Neuronal stem cell (in vitro differentiated cells): ENCODE measurements at places on chromosomes 2 and 18.

- peaks cover 7% of the 10 kb centered on the region for H3K4me1 ChIP-seq
- H3K36me3 ChIP-seq: no peaks in the 10 kb centered on the region
- no peak overlapping the region for H3K27ac ChIP-seq
- no peaks in the 10 kb centered on the region for H3K27me3 ChIP-seq
- no peak for DNase-seq
Observed at GRCh38 chr18:23283916-23284430, 148.7 kb downstream of the CABLES1 start.

DNA sequence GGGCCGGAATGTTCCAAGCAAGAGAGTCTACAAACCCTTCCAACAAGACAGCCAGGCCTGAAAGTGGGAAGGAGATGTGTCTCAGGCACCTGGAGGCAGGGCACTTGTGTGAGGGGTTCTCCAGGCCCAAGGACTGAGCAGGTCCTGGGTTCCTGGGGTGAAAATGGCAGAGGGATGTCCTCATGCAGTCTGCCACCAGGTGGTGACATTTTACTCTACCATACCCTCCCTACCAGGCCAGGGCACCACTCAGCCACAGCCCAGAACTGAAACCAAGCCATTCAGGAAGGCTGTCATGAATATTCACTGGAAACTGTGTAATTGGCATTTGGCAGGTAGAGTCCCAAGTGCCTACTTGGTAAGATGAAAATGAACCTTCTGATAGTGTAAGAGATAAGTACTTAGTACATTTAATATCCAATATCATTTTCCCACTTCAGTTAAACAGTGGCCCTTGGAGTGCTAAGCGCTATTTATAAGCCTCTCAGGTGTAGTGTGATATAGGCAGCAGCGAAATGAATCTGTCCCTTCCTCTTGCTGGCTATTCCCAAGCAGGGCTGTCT lies 185.1 kb downstream of the MYO5B start:
- H3K36me3 ChIP-seq: no peaks in the 10 kb centered on the region
- H3K27me3 ChIP-seq: peaks cover 8% of the 10 kb centered on the region
- no peaks in the 10 kb centered on the region for H3K4me1 ChIP-seq
- H3K4me3 ChIP-seq: no peak overlapping the region
- peak; percentile 15 for DNase-seq
- H3K27ac ChIP-seq: no peak overlapping the region

DNA sequence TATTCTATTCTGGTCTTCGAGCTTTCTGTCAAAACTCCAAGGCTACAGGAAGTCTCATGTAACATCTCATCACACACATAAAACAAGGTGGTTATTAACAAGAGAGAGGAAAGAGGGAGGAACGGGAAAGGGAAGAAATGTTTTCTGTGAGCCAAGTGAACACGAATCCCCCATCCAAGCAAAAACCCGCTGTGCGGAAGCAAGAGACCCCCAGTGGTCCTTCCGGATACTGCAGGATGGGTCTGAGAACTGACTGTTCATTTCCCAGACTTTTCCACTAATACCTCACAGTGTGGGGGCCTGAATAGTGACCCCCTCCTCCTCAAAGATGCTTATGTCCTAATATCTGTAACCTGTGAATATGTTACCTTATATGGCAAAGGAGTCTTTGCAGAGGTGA lies 19.0 kb upstream of the DIPK1C start:
- H3K27me3 ChIP-seq: no peaks in the 10 kb centered on the region
- no peak for DNase-seq
- no peak overlapping the region for H3K27ac ChIP-seq
- H3K36me3 ChIP-seq: no peaks in the 10 kb centered on the region

DNA sequence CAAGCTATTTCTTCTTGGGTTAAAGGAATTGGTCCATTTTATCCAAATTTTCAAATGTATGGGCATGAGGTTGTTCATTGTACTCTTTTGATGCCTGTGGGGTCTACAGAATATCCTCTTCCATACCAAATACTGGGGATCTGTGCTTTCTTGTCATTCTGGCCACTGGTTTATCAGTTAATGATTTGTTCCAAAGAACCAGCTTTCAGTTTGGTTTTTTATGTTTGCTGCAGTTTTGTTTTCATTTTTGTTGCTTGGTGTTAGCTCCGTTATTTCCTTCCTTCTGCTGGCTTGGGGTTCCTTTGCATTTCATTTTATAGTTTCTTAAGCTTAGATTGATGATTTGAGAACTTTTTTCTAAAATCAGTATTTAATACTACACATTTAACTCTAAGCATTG lies 45.5 kb downstream of the SLC66A2 start:
- H3K36me3 ChIP-seq: peaks cover 10% of the 10 kb centered on the region
- H3K4me3 ChIP-seq: no peak overlapping the region
- no peak for DNase-seq
- no peak overlapping the region for H3K27ac ChIP-seq
- no peaks in the 10 kb centered on the region for H3K4me1 ChIP-seq

GRCh38 chr18:55110436-55110835 lies 151.2 kb upstream of the CCDC68 start:
- H3K27me3 ChIP-seq: no peaks in the 10 kb centered on the region
- no peaks in the 10 kb centered on the region for H3K36me3 ChIP-seq
- H3K4me3 ChIP-seq: no peak overlapping the region

DNA sequence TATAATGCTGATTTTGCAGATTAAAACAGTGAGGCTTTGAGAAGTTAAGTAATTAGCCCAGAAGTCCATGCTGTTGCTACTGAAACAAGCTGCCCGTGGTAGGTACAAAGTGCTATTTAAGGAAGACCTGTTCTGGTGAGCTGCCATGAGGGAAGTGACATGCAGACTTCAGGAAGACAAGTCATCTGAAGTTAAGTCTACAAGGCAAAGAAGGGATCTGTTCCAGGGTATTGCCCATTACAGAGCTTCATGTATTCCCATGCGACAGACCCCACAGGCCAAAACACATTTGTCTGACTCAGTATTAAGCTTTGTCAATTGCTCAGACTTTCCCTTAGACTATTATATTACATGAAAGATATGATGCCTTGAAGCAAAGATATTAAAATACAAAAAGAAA lies 520.8 kb downstream of the FBXO15 start:
- no peak overlapping the region for H3K4me3 ChIP-seq
- no peak for DNase-seq
- H3K36me3 ChIP-seq: no peaks in the 10 kb centered on the region

DNA sequence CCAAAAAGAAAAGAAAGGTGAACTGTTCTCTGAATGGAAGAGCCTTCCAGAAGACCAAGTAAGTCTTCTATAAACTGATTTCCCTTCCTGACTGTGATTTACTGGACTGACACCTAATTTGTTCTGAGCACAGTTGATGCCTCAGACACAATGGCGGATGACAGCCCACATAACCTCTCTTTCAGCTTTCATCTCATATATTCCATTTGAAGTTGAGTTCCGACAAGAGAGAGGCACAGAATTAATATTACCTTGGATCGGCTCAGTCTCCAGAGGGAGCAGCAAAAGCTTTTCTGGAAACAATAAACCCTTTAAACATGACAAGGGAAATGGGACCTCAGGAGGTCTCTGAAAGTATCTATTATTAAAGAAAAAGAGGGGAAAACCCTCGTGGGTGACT lies 638.7 kb upstream of the SETBP1 start:
- no peaks in the 10 kb centered on the region for H3K36me3 ChIP-seq
- H3K4me3 ChIP-seq: no peak overlapping the region
- no peaks in the 10 kb centered on the region for H3K27me3 ChIP-seq
- H3K4me1 ChIP-seq: peaks cover 7% of the 10 kb centered on the region
- no peak overlapping the region for H3K27ac ChIP-seq

GRCh38 chr2:233140077-233140585 lies 80.0 kb downstream of the INPP5D start:
- peaks cover 6% of the 10 kb centered on the region for H3K4me1 ChIP-seq
- H3K27ac ChIP-seq: no peak overlapping the region
- no peak overlapping the region for H3K4me3 ChIP-seq
- no peaks in the 10 kb centered on the region for H3K36me3 ChIP-seq
- no peak for DNase-seq

- H3K27ac ChIP-seq: no peak overlapping the region
- no peak overlapping the region for H3K4me3 ChIP-seq
- DNase-seq: no peak
- H3K36me3 ChIP-seq: no peaks in the 10 kb centered on the region
Observed at GRCh38 chr2:234451852-234452625, 44.8 kb downstream of the ARL4C start.

DNA sequence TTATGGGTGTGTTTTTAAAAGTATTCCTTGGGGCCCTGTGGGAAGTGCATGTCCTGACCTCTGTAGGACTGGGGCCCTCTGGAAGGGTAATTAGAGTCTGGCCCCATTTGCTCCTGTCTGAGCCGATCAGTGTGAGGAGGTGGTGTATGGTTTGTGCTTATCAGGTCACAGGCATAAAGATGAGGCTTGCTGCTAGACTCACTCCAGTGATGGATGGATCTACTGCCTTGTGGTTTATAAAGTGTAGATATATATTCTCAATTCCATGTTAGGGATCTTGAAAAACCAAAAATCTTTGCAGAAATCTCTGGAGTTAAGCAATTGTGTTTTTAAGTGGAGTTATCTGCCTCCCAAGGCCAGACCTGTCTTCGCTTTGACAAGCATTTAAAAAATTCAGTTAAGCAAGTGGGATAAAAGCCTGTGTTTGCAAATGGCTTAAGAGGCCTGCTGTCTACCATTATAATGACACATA lies 182.4 kb downstream of the PTPRM start:
- peaks cover 15% of the 10 kb centered on the region for H3K4me1 ChIP-seq
- H3K27ac ChIP-seq: no peak overlapping the region
- no peaks in the 10 kb centered on the region for H3K27me3 ChIP-seq
- H3K4me3 ChIP-seq: no peak overlapping the region

DNA sequence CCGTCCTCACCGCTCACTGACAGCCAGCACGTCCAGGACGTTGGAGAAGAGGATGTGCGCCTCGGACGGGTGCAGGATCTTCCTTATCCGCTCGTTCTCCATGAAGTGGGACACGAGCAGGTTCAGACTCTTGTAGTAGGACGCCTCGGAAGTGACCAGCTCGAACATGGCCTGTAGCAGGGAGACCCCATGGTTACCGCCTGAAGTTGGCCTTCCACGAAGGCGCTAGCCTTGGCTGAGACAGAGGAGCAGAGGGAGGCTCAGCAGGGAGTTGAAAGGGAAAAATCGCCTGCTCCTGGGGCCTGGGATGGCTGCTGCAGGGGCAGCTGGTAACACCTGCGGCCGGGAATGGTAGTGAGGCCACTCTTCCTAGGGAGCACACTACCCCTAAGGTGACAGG lies 24.7 kb downstream of the SNORC start:
- no peaks in the 10 kb centered on the region for H3K36me3 ChIP-seq
- H3K4me1 ChIP-seq: peaks cover 6% of the 10 kb centered on the region
- H3K27me3 ChIP-seq: no peaks in the 10 kb centered on the region
- no peak for DNase-seq
- no peak overlapping the region for H3K4me3 ChIP-seq
- H3K27ac ChIP-seq: no peak overlapping the region

DNA sequence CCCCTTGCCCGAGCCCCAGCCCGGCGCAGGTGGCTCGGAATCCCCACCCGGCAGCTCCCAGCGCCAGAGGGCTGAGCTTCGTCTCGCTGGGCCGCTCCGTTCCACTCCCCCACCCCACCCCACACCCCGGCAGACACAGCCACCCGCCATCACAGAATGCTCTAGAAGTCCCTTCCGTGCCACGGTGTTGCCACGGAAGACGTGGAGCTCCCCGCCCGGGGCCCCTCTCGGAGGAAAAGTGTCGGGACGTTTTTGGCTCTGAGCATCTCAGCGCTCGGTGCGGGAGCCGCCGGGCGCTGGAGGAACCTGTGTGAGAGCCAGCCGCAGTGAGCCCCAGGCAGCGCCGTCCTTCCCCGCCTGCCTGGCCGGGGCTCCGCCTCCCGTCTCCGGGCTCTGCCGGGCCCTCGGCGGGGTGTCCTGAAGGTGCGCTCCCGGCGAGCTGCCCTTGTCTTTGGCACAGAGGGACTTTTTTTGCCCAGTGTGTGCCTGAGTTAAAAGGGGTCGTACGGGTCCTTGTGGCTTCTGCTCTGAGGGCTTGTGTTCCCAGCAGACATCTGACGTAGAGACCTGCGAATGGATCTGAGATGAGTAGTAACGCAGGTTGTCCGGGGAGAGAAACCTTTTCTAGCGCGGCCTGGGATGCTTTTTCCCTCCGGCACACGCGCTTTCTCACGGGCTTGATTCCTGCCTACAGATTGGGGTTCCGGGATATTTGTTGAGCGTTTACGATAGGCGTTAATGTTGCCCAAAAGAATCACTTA lies 1.8 kb downstream of the ZCCHC2 start:
- peaks cover 28% of the 10 kb centered on the region for H3K27me3 ChIP-seq
- H3K36me3 ChIP-seq: no peaks in the 10 kb centered on the region
- H3K4me3 ChIP-seq: peak overlapping the region; percentile 99
- peaks cover 13% of the 10 kb centered on the region for H3K4me1 ChIP-seq
- DNase-seq: no peak
- no peak overlapping the region for H3K27ac ChIP-seq

- no peaks in the 10 kb centered on the region for H3K4me1 ChIP-seq
- no peaks in the 10 kb centered on the region for H3K36me3 ChIP-seq
- no peak overlapping the region for H3K4me3 ChIP-seq
- H3K27me3 ChIP-seq: no peaks in the 10 kb centered on the region
- DNase-seq: no peak
Observed at GRCh38 chr2:43519643-43520221, 76.1 kb downstream of the THADA start.

GRCh38 chr2:120995656-120996190 lies 260.1 kb downstream of the GLI2 start:
- DNase-seq: no peak
- H3K4me1 ChIP-seq: no peaks in the 10 kb centered on the region
- no peak overlapping the region for H3K4me3 ChIP-seq
- no peak overlapping the region for H3K27ac ChIP-seq
- no peaks in the 10 kb centered on the region for H3K27me3 ChIP-seq
